NCI-H1105 treated with DMSO at 0.1 percent for 48 hours (cell line): ENCODE measurements at places on chromosomes 7 and 10.

GRCh38 chr7:8592167-8592566 lies 158.8 kb downstream of the NXPH1 start:
- DNase-seq, result peak; percentile 67

- no peak for DNase-seq
Observed at GRCh38 chr7:86904949-86905834, 154.3 kb downstream of the ELAPOR2 start.

GRCh38 chr7:95772298-95772770 lies at the start of gene DYNC1I1:
Gene DYNC1I1, plus strand, starts transcription at chr7:95772554. Its CDS starts 32,176 bp downstream, at chr7:95804730.
- peak; percentile 72 for DNase-seq

DNA sequence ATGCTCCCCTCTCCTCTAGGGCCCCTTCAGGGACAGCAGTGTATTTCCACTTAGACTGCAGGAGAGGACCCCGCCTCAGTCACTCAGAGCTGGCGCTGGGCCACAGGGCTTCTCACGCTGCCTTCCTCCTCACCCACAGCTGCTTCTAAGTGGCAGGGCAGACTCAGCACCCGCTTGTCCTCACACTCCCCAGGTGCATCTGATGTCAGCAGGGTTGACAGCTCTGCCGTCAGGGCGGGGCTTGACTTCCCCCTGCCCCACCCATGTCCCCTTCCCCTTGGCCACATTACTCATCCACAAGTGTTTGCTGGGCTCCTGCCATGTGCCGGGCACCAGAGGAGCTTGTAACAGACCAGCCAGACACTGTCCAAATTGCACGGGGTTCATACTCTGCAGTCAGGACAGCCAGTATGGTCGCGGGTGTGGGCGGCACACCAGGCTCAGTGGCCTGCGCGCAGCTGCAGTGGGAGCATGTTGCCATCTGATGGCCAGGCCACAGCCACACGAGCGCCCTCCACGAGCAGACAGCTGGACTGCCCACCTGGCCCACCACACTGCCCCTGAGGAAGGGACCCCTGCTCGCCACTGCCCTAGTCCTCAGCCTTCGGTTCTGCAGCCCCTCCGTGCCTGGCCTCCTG lies 29.3 kb upstream of the TTYH3 start:
- no peak for DNase-seq

- no peak for DNase-seq
Observed at GRCh38 chr10:82420001-82420400, 545.0 kb downstream of the NRG3 start.

DNA sequence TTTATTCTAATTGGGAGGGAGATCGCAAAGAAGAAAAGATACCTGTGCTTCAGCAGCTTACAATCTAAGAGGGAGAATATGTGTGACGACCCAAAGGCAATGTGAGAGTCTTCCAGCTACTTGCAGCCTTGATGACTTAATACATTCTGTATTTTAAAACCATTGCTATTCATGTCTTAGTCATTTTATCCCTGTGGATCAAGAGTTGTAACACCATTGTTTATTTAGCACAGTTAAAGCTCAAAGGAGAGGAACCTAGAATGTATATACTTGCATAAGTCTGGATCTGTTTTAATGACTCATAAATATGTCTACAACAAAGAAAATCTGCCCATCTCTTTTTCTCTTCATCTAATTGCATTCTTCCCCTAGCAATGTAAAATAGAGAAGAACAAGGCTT lies 117.9 kb upstream of the DLX6 start:
- no peak for DNase-seq

DNA sequence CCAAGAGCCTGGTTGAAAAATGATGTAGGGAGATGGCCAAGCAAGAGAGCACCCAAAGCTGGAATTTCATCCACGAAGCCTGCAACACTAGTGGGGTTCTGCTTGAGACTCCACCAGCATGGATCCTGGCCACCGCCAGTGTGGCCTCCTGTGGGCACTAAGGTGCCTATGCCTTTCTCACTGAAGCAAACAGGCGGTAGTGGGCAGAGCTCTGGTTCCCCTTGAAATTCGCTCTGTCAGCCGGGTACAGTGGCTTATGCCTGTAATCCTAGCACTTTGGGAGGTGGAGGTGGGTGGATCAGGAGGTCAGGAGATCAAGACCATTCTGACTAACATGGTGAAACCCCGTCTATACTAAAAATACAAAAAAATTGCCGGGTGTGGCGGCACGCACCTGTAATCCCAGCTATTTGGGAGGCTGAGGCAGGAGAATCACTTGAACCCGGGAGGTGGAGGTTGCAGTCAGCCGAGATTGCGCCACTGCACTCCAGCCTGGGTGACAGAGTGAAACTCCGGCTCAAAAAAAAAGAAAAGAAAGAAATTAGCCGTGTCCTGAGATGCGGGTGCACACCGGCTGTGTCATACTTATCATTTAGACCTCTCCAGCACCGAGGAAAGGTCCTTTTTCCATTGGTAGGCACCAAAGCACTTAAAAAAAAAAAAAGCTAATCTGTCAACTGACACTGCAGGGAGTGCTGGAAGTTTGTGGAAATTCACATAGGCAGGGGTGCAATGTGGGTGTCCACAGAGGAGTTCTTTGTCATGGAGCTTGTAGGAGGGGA lies 28.3 kb downstream of the CCM2 start:
- no peak for DNase-seq

DNA sequence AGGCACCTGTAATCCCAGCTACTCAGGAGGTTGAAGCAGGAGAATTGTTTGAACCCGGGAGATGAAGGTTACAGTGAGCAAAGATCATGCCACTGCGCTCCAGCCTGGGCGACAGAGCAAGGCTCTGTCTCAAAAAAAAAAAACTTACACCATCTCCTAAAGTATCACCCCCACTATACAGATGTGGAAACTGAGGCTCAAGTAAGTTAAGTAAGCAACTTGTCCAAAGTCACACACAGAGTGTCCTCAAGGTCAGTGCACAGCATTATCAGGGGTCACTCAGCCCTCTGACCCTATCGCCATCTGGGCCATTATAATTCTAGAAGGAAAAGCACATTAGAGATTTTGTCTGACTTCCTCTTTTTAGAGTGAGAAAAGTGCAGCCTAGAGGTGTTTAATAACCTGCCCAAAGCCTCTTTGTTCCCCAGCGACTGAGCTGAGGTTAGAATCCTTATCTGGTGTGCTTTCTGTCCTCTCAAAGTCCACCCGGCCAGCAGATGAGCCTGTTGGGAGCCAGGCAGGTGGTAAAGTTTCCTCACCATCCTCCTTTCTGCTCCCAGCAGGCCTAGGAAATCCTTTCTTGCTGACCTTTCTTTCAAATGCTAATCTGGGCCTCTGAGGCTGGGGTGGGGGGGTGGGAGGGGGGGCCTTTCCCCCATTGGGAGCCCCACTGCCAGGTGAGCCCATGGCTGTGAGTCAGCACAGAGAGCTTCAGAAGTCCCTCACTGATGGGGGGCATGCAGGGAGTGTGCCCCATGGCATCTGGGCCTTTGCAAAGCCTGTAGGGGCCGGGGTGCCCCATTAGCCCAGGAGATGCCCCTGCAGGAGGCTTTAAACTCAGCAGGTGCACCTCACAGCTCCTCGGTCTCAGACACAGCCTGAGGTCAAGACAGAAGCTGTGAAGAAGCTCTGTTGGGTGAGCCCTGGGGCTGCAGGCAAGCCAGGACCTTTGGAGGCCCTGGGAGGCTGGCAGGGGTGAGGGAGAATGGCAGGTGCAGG lies 12.0 kb upstream of the KCNMA1 start:
- DNase-seq, result no peak

DNA sequence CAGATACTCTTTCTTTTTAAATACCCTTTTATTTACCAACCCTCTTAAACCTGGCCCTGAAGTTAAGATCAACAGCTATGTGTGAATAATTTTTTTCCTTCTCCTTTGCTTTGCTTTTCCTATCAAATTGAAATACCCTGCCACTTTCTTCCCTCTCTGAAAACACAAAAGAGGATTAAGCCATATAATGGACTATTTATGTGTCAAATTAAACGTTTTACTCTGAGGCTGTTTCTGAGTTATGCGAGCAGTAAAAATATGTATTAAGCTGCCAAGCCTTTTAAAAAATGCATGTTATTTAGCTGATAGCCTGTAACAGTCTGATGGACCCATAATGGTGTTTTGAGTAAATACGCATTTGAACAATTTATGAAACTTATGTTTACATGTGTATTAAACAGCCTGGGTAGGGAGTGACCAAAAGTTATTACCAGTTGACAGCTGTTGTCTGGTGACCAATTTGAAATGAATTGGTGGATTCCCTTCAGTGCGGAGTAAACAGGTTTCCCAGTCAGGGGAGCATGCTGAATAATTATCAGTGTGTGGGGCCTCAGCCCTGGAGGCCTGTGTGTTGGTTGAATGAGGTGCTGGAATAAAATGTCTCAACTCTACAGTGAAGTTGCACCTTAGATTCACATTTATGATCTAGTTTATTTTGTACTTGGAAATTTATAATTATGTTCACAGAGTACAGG lies 89.6 kb downstream of the AUTS2 start:
- peak; percentile 16 for DNase-seq

DNA sequence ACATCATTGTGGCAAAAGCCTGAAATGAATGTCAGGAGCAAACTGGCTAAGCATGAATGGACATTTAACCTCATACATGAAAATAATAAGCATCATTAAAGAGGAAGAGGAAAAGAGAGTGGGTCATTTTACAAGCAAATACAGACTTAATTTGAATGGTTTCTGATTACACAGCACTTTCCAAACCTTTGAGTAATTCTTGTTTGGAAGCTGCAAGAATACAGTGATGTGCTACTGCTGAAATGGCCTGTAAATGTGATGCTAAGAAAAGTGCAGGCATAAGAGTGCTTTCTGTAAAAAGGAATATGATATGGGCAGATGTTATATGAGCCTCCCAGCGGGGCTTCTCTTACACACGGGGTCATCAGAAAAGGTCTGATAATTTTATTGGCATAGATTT lies 30.2 kb downstream of the TAS2R16 start:
- peak; percentile 94 for DNase-seq

DNA sequence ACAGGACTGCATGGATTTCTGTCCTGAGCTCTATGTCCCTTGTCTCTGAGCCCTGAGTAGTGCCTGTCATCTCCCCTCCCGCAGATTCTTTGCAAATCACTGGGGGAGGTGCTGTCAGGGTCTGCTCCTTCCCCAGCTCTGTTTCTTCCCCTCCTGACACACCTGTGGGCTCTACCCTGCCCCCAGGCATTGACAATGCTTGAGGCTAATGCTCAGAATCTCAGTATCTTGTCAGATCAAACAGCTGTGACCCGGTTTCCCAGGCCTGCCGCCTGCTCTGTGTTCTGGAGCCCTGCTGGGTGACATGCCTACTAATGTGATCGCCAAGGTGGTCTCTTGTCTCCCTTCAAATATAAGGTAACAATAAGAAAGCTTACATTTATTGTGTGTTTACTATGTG lies 209.0 kb downstream of the POU6F2 start:
- DNase-seq, result no peak

- no peak for DNase-seq
Observed at GRCh38 chr7:117666031-117666430, 186.2 kb downstream of the CFTR start.

GRCh38 chr7:144437370-144438191 lies 34.1 kb upstream of the NOBOX start:
- DNase-seq, result peak; percentile 59

- DNase-seq, result no peak
Observed at GRCh38 chr7:138169441-138169851, 93.2 kb downstream of the AKR1D1 start.

- no peak for DNase-seq
Observed at GRCh38 chr10:18359812-18360211, 219.6 kb downstream of the CACNB2 start.

DNA sequence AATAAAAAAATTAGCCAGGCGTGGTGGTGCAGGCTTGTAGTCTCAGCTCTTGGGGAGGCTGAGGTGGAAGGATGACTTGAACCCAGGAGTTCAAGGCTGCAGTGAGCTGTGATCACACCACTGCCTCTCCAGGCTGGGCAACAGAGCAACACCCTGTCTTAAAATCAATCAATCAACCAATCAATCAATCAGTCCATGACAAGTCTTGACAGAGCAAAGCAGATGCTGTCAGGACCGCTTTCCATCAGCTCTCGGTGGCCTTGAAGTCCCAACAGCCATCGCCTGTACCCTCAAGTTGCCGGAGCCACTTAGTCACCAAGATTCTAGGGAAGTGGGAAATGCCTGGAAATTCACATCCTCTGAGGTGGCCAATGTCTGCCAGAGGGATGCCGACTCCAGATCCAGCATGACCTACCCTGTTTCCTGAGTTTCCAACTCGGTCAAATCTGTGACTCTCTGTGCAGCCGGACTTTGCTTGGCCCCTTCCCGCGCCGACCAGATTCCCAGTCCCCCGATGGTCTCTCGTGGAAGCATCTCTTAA lies 871 bp upstream of the CCL24 start:
- no peak for DNase-seq

DNA sequence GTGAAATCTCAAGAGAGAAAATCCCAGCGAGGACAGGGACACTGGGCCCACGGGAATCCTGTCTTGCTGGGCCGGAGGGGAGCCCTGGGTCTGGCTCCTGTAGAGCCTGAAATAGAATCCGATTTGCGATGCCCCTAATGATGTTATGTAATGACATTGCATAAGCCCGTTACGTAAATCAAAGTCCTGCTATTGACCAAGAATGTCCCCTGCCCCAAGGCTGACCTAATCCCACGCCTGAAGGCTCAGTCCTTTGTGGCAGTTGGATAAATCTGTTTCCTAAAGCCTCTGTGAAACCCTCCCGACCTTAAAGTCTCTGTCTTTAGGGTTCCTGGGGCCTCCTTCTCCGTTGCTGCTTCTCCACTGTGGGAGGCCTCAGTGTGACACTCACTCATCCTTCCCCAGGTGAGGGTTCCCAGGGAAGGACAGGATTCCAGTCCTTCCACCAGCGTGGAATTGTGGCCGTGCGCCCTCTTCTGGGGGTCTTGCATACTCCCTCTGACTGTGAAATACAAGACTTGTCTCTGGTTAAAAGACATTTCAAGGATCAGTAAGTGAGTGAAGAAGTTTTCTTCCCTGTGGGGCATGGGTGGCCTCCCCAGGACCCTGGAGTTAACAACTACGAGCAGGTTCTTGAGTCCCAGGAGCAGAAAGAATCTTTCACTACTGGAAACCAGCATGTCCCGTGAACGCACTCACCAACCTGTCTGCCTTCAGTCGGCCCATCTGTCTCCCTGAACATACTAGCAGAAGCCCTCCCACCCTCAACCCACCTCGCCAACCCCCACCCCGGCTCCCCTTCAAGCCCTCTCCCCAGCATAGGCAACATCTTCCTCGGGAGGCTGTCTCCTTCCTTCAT lies 19.8 kb downstream of the ZNF467 start:
- peak; percentile 9 for DNase-seq

DNA sequence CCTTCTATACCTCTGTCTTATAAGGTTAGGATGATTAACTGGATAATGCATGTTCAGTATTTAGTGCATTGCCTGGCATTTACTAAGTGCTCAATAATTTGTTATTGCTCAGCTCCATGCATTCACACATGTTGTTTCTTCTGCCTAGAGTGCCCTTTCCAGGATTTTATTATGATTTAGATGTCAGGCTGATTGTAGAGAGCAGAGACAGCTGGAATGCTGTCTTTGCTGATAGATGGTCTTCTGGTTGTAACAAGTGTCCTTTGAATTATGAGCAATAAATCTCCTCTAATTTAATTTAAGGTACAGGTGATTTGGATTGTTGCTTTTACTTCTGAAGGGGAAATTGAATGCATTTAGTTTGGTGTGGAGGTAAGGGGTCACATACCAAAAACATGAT lies 548.0 kb downstream of the MAGI2 start:
- DNase-seq, result no peak

- DNase-seq, result no peak
Observed at GRCh38 chr7:129616530-129616929, 5.0 kb downstream of the NRF1 start.

- DNase-seq, result no peak
Observed at GRCh38 chr7:127786184-127786583, 134.2 kb downstream of the SND1 start.

GRCh38 chr10:74913377-74913979 lies 87.1 kb downstream of the KAT6B start:
- no peak for DNase-seq
